CD4-positive, alpha-beta T cell treated with Interleukin-17A for 4 hours (primary cell): ENCODE measurements at places on chromosomes 11 and 22.

DNA sequence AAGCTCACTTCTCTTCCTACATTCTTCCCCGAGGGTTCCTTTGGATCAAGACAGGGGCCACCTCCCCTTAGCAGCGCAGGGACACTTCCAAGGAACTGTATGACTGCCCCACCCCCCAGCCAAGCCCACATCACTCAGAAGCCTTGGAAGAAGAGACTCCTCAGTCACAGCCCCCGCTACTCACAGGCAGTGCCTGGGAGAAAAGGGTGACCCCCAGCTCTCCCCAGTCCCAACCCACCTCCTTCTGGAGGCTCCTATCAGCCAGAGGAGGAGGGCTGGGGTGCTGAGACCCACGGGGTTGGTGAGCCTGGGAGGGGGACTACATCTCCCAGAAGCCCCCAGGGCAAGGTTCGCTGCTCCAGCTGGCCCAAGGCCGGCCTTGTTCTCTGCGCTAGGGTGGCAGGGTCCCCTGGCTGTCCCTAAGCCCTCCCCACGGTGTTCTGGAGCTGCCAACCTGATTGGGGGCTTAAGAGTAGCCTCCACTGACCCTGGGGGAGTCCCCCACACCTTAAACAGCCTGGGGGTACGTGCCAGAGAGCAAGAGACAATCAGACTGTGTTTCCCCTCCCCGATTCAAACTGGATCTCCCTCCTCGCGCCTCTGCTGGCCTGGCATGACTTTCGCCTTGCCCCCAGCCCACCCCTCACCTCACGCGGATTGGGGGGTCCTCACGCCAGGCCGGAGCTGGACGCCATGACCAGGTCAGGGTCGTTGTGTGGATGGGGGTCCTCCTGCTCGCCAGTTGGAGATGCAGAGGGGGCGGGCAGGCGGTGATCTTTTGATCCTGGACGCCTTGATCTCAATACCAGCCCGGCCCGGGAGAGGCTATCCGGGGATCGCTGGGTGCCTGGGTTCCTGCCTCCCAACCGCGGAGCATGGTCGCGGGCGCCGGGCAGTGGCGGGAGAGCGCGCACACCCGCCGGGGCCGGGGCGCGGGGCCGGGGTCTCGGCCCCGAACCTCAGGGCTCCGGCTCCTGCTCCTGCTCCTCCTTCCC lies 838 bp downstream of the BCL9L start:
- peak; percentile 60 for DNase-seq

GRCh38 chr22:40403651-40404050 lies 33.3 kb downstream of the SGSM3 start:
- no peak for DNase-seq

GRCh38 chr11:12319461-12319951 lies 57.9 kb upstream of the PARVA start:
- DNase-seq: no peak

DNA sequence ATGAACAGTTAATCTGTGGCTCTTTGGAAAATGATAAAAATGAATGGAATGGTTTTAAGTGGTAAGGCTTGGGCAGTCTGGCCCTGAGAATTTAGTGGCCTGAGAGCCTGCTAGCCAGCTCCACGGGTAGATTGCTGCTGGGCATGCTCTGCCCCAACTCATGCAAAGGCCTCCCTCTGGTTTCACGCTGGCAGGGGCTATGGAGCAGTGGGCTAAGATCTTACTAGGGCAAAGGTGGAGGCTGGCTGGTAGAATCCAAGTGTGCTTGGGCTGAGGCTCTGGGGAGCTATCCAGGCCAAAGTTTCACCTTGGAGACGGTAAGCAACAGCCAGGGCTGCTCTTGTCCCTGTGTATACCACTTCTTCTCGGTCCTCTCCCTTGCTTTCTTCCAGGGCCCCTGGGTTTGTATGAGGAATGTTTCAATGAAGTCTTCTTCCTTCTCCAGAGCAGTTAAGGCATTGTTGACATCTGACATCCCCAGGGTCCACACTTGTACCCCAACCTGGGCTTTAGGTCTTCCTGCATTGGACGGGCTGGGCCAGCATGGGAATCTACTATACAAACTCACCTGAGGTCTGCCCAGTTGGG lies 27.4 kb downstream of the UBE2L3 start:
- DNase-seq: no peak

DNA sequence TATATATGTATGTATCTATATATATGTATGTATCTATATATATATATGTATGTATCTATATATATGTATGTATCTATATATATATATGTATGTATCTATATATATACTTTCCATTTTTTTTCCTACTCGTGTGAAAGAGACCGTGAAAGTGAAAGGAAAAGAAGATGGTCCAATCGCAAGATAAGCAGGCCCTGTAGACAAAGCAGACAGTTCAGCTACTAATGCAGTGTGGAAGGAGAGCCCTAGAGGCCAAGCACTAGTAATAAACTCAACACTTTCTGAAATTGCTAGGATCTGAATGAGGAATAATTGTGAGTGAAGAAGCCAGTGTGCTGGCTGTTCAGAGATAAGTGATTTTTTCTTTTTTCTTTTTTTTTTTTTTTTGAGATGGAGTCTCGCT lies 47.2 kb downstream of the MCHR1 start:
- DNase-seq: no peak

- no peak for DNase-seq
Observed at GRCh38 chr11:46617972-46618314, 590 bp downstream of the ATG13 start.

DNA sequence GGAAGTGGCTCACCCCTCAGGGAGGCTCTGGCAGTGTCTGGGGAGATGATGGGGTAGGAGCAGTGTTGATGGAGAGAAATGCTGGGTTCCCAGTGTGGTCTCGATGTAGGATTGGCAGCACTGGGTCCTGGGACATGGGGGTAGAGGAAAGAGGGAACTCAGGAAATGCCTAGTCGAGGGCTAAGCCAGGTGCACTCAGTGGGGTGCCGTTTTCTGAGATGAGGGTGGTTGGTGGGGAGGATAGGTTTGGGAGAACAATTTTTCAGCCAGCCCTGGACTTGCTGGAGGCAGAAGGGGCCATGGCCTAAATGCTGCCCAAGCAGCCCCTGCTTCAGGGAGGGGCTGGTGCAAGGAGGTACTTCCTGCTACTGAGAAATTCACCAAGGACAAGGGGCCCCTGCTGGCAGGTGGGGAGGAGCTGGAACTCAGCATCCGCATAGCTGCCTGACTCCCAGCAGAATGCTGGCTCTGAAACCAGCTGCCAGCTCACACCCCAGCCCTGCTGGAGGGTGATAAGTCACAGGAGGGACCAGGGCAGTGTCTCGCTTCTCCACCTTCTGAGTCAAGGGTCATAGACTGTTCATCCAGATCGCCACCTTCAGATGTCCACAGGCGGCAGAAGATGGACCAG lies 6.0 kb downstream of the CCDC157 start:
- DNase-seq: no peak

DNA sequence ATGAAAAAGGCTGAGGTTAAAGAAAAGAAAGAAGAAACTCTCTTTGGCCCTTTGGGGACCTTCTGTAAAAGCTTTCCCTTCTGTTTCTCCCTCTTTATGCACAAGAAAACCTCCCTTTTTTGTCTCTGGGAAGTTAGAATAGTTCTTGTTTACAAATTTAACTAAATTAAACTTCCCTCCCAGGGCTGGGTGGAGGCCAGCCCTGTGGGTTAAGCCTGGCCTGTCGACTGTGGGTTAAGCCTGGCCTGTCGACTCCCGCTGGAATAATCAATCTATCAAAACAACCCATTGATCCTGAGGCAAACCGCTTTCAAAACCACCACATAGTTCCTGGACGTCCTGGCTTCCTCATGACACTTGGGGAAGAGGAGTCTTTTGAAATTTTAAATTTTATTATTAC lies 1.2 kb upstream of the DRG1 start:
- DNase-seq: no peak

DNA sequence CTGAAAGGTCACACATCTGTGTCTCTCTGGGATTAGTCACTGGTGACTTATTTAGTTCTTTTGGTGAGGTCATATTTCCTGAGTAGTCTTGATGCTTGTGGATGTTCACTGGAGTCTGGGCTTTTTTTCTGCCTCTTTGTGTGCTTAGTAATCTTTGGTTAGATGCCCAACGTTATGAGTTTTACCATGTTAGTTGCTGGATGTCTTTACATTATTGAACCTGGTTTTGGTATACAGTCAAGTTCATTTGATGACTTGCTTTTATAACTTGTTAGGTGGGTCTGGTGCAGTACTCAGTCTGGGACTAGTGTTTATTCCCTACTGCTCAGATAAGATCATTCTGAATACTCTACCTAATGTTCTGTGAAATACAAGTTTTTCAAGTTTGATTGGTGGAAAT lies 26.2 kb upstream of the SLC37A2 start:
- DNase-seq: no peak

DNA sequence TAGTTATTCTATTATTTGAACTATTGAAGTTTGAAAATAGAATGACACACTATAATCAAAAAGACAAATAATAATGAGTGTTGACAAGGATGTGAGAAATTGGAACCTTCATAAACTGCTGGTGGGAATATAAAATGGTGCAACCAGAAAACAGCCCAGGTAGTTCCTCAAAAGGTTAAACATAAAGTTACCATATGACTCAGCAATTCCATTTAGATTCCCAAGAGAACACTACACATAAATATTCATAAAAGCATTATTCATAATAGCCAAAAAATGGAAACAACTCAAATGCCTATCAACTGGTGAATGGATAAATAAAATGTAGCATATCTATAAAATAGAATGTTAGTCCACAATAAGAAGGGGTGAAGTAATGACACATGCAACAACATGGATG lies 21.7 kb downstream of the CCDC73 start:
- DNase-seq: no peak

DNA sequence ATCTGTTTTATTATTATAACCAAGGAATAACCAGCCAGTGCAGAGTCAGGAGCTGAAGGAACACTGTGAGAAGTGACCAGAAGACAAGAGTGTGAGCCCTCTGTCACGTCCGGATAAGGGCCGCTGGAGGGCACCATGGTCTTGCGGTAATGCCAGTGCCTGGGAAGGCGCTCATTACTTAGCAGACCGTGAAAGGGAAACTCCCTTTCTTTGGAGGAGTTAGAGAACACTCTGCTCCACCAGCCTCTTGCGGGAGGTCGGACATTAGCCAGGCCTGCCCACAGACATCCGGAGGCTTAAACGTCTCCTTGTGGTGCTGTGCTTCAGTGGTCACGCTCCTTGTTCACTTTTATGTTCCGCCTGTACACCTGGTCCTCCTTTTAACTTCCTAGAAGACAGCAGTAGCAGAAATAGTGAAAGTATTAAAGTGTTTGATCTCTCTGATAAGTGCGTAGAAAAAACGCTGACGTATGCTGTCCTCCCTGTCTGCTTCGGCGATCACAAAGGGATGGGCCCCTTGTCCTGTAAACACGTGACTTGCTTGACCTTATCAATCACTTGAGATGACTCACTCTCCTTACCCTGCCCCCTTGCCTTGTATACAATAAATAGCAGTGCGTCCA lies 120.6 kb upstream of the LMO1 start:
- no peak for DNase-seq

DNA sequence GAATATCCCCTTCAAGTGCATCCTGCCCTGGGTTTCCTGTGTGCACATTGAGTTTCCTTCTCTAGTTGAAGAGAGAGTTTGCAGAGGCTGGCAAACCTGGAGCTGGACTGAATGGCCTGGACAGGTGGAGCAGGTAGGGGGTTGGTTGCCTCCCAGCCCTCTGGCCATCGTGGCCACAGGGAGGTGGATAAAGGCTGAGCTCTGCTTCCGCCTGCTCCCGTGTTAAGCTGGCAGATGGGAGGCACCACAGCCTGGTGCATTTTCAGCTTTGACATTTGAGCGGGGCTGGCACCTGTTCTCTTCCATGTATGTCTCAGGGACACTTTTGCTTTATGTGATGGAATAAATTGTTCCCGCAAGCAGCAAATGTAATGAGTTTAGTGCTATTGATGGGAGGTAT lies 11.1 kb downstream of the MICAL2 start:
- DNase-seq: no peak

- no peak for DNase-seq
Observed at GRCh38 chr11:65611758-65612603, 2.0 kb downstream of the MAP3K11 start.

GRCh38 chr11:65778431-65778900 lies 2.3 kb downstream of the AP5B1 start:
- DNase-seq: no peak

- DNase-seq: peak; percentile 90
Observed at GRCh38 chr22:20130731-20131596, 640 bp upstream of the ZDHHC8 start.

DNA sequence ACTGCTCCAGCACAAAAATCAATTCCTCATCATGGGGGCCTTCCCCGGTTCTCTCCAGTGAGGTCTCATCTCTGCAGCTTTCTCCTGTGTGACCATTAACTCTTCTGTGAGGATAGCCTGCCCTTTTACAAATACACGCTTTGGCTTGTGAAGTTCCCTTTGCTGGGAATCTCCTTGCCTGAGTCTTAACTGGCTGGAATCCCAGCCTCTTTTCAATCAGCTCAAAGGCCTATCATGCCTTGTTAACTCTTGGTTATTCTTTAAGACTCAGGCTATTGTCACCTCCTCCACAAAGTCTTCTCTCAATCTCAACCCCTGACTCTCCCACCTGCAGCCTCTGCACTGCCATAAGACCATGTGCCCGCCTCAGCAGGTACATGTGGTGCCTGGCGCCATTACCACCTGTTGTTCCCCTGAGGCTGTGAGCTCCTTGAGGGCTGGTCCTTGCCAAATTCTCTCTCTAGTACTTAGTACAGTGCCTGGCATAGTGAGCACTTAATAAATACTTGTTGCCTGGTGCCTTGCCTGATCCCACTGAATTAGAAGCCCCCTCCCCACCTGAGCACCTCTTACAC lies 128.2 kb downstream of the ST3GAL4 start:
- DNase-seq: no peak

GRCh38 chr11:112889446-112889845 lies 71.8 kb upstream of the NCAM1 start:
- DNase-seq: no peak

DNA sequence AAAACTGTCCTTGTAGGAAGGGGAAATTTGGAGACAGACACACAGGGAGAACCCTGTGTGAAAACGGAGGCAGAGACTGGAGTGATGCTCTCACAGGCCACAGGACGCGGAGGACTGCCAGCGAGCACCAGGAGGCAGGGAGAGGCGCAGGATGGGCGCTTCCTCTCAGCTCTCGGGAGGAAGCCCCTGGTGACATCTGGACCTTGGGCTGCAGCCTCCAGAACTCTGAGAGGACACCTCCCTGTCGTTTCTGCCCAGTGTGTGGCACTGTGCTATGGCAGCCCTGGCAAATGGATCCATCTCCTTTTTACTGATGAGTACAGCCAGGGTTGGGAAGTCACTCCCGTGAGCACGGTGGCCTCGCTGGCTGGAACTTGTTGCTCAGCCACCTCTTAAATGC lies 73.9 kb downstream of the LRRC32 start:
- DNase-seq: no peak

DNA sequence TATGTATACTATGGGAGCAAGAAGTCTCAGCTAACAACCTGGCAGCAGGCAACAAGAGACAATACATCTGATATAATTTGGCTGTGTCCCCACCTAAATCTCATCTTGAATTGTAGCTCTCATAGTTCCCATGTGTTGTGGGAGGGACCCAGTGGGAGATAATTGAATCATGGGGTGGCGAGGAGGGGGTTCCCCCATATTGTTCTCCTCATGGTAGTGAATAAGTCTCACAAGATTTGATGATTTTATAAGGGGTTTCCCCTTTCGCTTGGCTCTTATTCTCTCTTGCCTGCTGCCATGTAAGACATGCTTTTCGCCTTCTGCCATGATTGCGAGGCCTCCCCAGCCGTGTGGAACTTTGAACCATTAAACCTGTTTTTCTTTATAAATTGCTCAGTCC lies 6.2 kb downstream of the DNAJC24 start:
- no peak for DNase-seq

- no peak for DNase-seq
Observed at GRCh38 chr11:126839496-126839895, 161.1 kb downstream of the KIRREL3 start.

GRCh38 chr11:95699631-95700470 lies 89.7 kb downstream of the FAM76B start:
- peak; percentile 40 for DNase-seq
